Naive thymus-derived CD4-positive, alpha-beta T cell (primary cell): ENCODE measurements at places on chromosomes 2 and 18.
A peak's percentile ranks its signal among the peaks of the same experiment; 100 is the strongest.

DNA sequence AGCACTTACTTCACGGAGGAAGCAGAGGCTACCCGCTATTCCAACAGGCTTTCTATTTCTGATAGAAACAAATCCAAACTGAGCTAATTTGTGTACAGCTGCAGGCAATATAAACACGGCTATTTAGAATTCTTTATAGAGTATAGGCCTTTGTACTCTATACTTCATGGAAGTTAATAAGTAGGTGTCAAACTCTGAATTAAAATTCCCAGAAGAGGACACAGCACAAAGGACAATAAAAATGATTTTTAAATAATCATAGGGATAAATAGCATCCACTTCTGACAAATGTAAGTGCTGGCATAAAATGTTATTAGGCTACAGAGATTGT lies 261.5 kb downstream of the AFF3 start:
- no peak overlapping the region for H3K4me3 ChIP-seq
- no peak overlapping the region for H3K27ac ChIP-seq
- DNase-seq, result no peak
- H3K36me3 ChIP-seq, result no peaks in the 10 kb centered on the region

- H3K4me1 ChIP-seq, result no peaks in the 10 kb centered on the region
- no peaks in the 10 kb centered on the region for H3K36me3 ChIP-seq
- H3K27me3 ChIP-seq, result peaks cover 3% of the 10 kb centered on the region
- no peak for DNase-seq
- H3K4me3 ChIP-seq, result no peak overlapping the region
- no peak overlapping the region for H3K27ac ChIP-seq
These were observed 11.7 kb downstream of the VIT start for GRCh38 chr2:36708041-36708741.

- H3K27ac ChIP-seq, result peak overlapping the region; percentile 12
- H3K36me3 ChIP-seq, result no peaks in the 10 kb centered on the region
- H3K4me1 ChIP-seq, result peaks cover 12% of the 10 kb centered on the region
- no peak overlapping the region for H3K4me3 ChIP-seq
These were observed 50.2 kb downstream of the ODC1 start for GRCh38 chr2:10397878-10398277.

- H3K27ac ChIP-seq, result no peak overlapping the region
- H3K27me3 ChIP-seq, result no peaks in the 10 kb centered on the region
- H3K36me3 ChIP-seq, result no peaks in the 10 kb centered on the region
- DNase-seq, result no peak
- no peak overlapping the region for H3K4me3 ChIP-seq
These were observed 97.9 kb downstream of the MREG start for GRCh38 chr2:215915441-215915840.

DNA sequence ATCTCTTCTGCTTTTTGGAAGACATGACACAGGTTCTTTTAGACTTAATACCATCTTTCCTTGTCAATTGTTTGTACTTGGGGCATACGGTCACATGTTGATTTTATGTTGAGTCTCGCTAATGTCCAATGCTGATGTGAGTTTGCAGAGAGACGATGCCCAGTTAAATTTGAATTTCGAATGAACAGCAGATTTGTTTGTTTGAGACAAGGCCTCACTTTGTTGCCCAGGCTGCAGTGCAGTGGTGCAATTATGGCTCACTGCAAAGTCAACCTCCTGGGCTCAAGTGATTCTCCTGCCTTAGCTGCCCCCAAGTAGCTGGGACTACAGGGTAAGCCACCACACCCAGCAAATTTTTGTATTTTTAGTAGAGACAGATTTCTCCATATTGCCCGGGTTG lies 473.5 kb downstream of the RIT2 start:
- no peak overlapping the region for H3K27ac ChIP-seq
- no peaks in the 10 kb centered on the region for H3K27me3 ChIP-seq
- H3K36me3 ChIP-seq, result no peaks in the 10 kb centered on the region

DNA sequence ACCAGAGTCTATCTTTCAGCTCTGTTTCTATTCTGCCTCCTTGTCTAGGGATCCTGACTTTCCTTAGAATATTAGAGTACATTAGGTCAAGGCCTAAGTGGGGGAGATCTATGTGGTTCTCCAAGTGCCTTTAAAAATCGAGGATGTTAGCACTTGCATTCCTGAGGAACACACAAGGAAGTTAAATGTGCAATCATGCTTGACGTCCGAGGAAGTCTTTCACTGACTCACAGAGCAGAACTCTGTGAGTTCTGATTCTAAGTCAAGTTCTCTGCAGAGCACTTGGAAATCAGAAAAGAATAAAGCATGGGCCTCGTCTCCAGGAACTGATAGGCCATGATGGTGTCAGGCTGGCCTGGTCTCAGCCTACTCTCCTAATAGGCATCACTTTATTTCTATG lies 17.2 kb downstream of the FHOD3 start:
- no peaks in the 10 kb centered on the region for H3K27me3 ChIP-seq
- H3K36me3 ChIP-seq, result no peaks in the 10 kb centered on the region
- no peak overlapping the region for H3K4me3 ChIP-seq
- no peak for DNase-seq
- H3K4me1 ChIP-seq, result no peaks in the 10 kb centered on the region
- H3K27ac ChIP-seq, result no peak overlapping the region
